Uterus (tissue), 4 donors: ENCODE measurements at places on chromosomes 4 and X. TPM values are rescaled to one million over a fixed set of nuclear protein-coding genes. Genes with fewer than 3 reads are reported as not detected.
A peak's percentile ranks its signal among the peaks of the same experiment; 100 is the strongest.

DNA sequence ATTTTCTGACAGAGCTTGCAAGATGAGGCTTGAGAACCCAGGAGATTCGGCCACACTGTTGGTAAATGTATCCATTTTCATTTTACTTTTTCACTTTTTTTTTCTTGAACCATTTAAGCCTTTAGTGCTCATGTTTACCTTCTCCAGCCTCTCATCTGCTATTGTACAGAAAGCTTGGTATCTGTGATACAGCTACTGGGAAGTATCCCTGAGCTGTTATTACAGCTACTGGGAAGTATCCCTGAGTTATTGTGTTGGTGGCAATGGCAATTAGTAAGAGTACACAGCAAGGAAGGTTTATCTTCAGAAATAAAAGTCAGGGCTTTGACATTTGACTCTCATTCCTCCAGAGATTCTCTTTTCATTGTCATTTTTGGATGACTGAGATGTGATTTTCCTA lies 11.8 kb downstream of the CTSO start:
- H3K4me1 ChIP-seq, result no peaks in the 10 kb centered on the region
- H3K27me3 ChIP-seq, result no peaks in the 10 kb centered on the region
- H3K36me3 ChIP-seq, result no peaks in the 10 kb centered on the region
- H3K27ac ChIP-seq, result no peak overlapping the region
- DNase-seq, result no peak

LIN54 gene
- 47.6 TPM for total RNA-seq

SHROOM2 gene
- 3.8 TPM for total RNA-seq

RNF212 gene
- 2.3 TPM for total RNA-seq

GRCh38 chr4:106650701-106651100 lies 282.1 kb upstream of the GIMD1 start:
- no peaks in the 10 kb centered on the region for H3K4me1 ChIP-seq
- DNase-seq, result no peak
- no peak overlapping the region for H3K27ac ChIP-seq
- no peaks in the 10 kb centered on the region for H3K27me3 ChIP-seq
- H3K4me3 ChIP-seq, result no peak overlapping the region

DNA sequence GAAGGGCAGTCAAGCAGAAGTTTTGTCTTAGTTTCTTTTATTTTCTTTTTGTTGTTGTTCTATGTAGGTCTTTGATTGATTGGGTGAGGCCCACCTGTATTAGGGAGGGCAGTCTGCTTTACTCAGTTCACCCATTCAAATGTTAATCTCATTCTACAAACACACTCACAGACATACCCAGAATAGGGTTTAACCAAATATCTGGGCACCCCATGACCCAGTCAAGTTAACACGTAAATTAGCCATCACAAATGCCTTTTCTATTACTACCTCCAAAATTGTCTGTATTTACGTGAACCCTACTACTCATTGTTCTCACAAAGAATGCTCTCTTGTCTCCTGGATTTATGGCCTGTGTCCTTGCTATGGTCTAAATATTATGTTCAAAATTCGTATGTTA lies 339.7 kb downstream of the ANK2 start:
- no peak for DNase-seq
- no peaks in the 10 kb centered on the region for H3K27me3 ChIP-seq
- H3K36me3 ChIP-seq, result no peaks in the 10 kb centered on the region
- no peaks in the 10 kb centered on the region for H3K4me1 ChIP-seq

MAGEE2 gene
- total RNA-seq, result 0.83 TPM

- H3K4me3 ChIP-seq, result peak overlapping the region; percentile 69
- H3K36me3 ChIP-seq, result no peaks in the 10 kb centered on the region
Measured at GRCh38 chr4:37825968-37826294, 555 bp upstream of the PGM2 start.

DNA sequence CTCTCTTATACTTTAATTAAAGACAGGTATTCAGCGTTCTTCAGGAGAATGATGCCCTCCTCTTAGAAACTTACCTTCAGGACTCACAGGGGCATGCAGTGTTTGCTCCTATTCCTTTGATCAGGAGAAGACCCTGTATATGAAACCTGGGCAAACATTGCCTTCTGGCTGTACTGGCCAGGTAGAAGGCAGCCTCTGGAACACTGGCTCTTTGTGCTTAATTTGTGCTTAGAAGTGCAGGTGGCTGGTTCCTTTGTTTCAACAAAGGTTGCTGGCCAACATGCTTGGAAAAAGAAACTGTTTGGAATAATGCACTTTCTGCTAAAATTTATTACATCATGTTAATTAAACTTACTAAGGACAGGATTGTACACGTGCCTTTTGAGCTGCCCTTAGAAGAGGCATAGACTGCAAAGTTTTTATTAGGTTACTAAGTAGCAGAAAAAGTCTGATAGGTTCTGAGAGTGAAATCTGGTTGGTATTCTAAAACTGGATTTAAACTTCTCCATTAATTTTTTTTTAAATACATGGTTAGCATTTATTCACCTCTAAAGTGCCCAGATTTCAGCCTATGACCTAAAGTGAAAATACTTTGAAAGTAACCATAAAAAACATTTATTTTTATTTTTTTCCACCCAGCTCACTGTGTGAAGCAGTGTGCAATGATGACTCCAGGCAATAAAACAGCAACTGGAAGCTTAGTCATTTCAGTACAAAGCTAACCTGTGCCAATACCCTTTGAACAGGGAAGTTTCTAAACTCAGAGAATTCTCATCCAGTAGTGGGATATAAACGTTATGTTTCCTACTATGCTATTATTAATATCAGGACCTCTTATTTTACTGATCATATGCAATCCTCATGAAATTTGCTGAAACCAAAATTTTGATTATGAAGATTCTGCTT lies 11.3 kb downstream of the RASSF6 start:
- no peaks in the 10 kb centered on the region for H3K4me1 ChIP-seq
- no peaks in the 10 kb centered on the region for H3K36me3 ChIP-seq
- no peak overlapping the region for H3K4me3 ChIP-seq
- no peaks in the 10 kb centered on the region for H3K27me3 ChIP-seq
- DNase-seq, result no peak

RIPPLY1 gene
- not detected for total RNA-seq

GRCh38 chr4:57231781-57232180 lies 121.6 kb upstream of the IGFBP7 start:
- DNase-seq, result no peak
- no peak overlapping the region for H3K27ac ChIP-seq
- no peak overlapping the region for H3K4me3 ChIP-seq

- no peaks in the 10 kb centered on the region for H3K27me3 ChIP-seq
- no peaks in the 10 kb centered on the region for H3K36me3 ChIP-seq
- no peak for DNase-seq
- no peaks in the 10 kb centered on the region for H3K4me1 ChIP-seq
- H3K27ac ChIP-seq, result no peak overlapping the region
- no peak overlapping the region for H3K4me3 ChIP-seq
Measured at GRCh38 chrX:46553935-46554334, 8.7 kb upstream of the ZNF674 start.

DNA sequence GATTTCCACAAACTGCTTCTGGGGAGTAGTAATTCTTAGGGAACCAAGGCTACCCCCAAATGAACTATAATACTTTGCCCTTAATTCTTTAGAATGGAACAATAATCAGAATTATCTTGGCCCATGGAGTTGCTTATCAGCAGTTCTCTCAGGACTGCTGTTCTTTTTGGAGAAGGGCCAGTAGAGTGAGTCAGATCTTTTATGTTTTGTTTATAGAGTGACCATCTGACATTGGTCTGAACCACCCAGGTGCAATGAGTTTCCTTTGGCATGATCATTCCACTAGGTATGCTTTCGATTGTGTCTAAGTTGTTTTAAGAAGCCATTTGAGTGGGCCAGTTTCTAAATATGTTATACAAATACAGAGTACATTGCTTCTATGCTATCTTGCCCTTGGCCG lies 31.8 kb downstream of the PRRG1 start:
- no peaks in the 10 kb centered on the region for H3K4me1 ChIP-seq
- no peaks in the 10 kb centered on the region for H3K27me3 ChIP-seq
- H3K27ac ChIP-seq, result no peak overlapping the region
- no peaks in the 10 kb centered on the region for H3K36me3 ChIP-seq

DNA sequence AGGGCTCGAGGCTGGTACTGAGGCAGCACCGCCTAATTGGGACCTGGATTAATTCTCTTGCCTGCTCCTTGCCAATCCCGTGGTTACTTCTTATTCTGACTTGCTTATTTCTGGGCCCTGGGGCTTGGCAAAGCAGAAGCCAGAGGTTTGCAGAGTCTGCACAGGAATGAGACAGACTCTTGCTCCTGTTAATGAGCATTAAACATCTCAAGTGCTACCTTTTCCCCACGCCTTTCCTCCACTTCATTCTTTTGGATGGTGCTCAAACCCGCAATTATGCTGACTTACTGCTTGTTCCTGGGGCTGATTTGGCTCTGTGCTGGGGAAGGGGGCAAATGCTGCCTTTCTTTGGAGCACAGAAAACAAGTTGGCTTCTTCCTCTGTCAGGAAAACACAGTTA lies 16.5 kb upstream of the STOX2 start:
- H3K27me3 ChIP-seq, result no peaks in the 10 kb centered on the region
- no peaks in the 10 kb centered on the region for H3K36me3 ChIP-seq
- no peak overlapping the region for H3K4me3 ChIP-seq
- no peak overlapping the region for H3K27ac ChIP-seq
- DNase-seq, result no peak
- no peaks in the 10 kb centered on the region for H3K4me1 ChIP-seq

- no peak overlapping the region for H3K27ac ChIP-seq
- no peaks in the 10 kb centered on the region for H3K27me3 ChIP-seq
- no peak for DNase-seq
- H3K4me3 ChIP-seq, result no peak overlapping the region
- no peaks in the 10 kb centered on the region for H3K4me1 ChIP-seq
Measured at GRCh38 chrX:133881893-133882292, 103.5 kb downstream of the GPC3 start.

ENPEP gene
- total RNA-seq, result 22.0 TPM

- no peak overlapping the region for H3K27ac ChIP-seq
- H3K27me3 ChIP-seq, result no peaks in the 10 kb centered on the region
- H3K4me3 ChIP-seq, result no peak overlapping the region
- no peak for DNase-seq
- H3K36me3 ChIP-seq, result no peaks in the 10 kb centered on the region
Measured at GRCh38 chrX:68755616-68756125, 73.2 kb upstream of the EFNB1 start.

- H3K27ac ChIP-seq, result peak overlapping the region; percentile 81
- H3K4me3 ChIP-seq, result peak overlapping the region; percentile 23
- H3K36me3 ChIP-seq, result no peaks in the 10 kb centered on the region
- no peaks in the 10 kb centered on the region for H3K4me1 ChIP-seq
Measured at GRCh38 chr4:38752941-38753806, 29.6 kb downstream of the TLR10 start.

ARX gene
- not detected for total RNA-seq

DNA sequence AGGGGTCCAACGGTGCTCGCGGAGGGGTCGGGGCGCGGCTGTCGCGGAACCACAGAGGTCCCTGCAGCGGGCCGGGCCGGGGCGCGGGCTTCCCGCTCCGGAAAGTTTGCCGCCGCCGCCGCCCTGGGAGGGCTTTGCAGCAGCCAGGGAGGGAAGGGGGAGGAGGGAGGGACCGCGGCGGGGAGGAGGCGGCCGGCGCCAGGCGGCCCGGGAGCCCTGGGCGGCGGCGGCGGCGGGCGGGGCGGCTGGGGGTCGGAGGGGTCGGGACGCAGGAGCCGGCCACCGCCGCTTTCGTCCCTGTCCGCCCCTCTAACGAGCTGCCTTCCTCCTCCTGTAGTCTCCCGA lies 375 bp downstream of the FGFR3 start:
- peaks cover 16% of the 10 kb centered on the region for H3K27me3 ChIP-seq
- no peaks in the 10 kb centered on the region for H3K36me3 ChIP-seq
- no peak overlapping the region for H3K27ac ChIP-seq
- no peak for DNase-seq

TACC3 gene
- total RNA-seq, result 8.7 TPM

DNA sequence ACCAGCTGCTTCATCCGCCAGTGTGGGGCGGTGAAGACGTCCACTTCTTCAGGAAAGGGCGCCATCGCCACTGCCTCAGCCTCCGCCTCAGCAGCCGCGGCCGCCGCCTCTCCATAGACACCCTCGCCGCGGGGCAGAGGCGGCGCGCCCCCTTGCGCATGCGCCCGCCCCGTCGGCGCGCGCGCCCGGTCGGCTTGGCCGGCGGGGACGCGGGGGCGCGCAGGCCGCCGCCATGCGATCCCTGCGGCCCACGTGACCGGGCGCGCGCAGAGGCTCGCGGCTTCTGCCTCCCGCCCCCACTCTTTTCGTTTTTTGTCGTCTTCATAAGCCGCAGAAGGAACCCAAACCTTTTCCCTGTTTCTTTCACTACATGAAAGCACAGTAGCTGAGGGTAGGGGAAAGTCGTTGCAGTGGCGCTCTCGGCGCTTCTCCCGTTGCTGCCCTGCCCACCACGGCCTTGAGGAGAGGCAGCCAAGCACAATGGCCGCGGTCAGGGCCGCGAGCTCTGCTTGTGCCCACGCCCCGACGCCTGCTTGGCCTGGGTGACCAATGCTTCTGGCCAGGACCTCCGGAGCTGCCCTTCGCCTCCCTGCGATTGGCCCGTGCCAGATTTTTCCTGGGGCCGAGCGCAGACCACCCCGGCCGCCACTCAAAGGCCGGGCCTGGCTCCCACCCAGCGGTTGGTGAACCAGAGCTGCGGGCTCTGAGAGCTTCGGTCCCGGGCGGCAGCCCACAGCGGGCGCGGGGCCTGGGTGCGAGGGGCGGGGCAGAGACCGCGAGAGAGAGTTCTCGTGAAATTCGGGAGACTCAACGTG lies at the start of gene FBXL5:
FBXL5 (minus strand) TSS at position 135 of the 815 bp plus-strand sequence; CDS start at position 65, 70 bp downstream.
- DNase-seq, result peak; percentile 67
- no peaks in the 10 kb centered on the region for H3K36me3 ChIP-seq
- peak within 1 kb of the TSS; percentile 84 for H3K4me3 ChIP-seq
- peak within 1 kb of the TSS; percentile 100 for H3K27ac ChIP-seq
- no peaks in the 10 kb centered on the region for H3K27me3 ChIP-seq

PAGE4 gene
- not detected for total RNA-seq
